Activated naive CD8-positive, alpha-beta T cell treated with anti-CD3 and anti-CD28 coated beads, Interleukin-2, amount 10 ng/mL, durations not matched to agents 7 days and 5 days (primary cell): ENCODE measurements at places on chromosomes 1 and 21. TPM values are rescaled to one million over a fixed set of nuclear protein-coding genes. Genes with fewer than 3 reads are reported as not detected.

Gene CLSTN1
- total RNA-seq: 104 TPM

Gene CLEC20A
- total RNA-seq: not detected

Gene FOXO6
- not detected for total RNA-seq

DNA sequence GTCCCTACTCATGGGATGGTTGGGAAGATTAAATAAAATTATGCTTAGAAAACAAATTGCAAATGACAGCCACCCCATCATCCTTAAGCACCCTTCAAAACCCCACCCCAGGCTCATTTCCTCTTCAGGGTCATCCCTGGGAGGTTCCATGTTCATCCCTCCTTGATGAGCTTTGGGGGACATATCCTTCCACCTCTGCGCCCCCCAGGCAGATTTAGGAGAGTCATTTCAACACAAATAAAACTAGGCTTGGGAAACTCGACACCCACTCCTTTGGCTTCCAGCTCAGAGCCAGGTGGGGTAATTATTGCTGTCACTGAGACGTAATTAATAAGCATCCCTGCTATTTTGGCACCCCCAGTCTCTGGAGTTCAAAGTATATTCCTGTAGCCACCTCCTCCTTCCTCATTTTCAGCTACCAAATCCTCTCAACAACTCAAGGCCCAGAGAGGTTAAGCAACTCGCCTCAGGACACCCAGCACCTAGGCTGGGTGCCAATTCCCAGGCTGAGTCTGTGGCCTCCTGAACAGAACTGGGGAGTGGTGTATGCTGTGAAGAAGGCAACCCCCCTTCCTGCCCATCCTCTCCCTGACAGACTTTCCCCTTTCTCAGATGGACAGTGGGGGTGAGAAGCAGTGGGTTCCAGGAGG is 595 bp downstream of the CRYBG2 start:
- H3K27ac ChIP-seq: peak overlapping the region; percentile 40
- peaks cover 2% of the 10 kb centered on the region for H3K27me3 ChIP-seq
- H3K36me3 ChIP-seq: peaks cover 2% of the 10 kb centered on the region
- peaks cover 13% of the 10 kb centered on the region for H3K4me1 ChIP-seq
- no peak for DNase-seq

Gene NMNAT2
- total RNA-seq: not detected

- no peak for DNase-seq
- peak overlapping the region; percentile 98 for H3K27ac ChIP-seq
- H3K36me3 ChIP-seq: peaks cover 13% of the 10 kb centered on the region
Observed at GRCh38 chr1:236524895-236525184, 1.1 kb downstream of the LGALS8 start.

DNA sequence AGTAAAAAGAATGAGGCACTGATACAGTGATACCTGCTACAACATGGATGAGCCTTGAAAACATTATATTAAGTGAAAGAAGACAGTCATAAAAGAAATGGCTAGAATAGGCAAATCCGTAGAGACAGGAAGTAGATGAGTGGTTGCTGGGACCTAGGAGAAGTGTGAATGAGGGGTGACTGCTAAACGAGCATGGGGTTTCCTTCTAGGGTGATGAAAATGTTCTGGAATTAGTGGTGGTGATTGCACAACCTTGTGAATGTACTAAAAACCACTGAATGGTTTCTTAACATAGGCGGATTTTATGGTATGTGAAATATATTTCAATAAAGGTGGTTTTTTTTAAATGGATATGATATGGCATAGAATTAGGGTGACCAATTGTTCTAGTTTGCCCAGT is 12.6 kb upstream of the SERINC2 start:
- no peak overlapping the region for H3K27ac ChIP-seq
- peaks cover 5% of the 10 kb centered on the region for H3K27me3 ChIP-seq
- no peak overlapping the region for H3K4me3 ChIP-seq
- H3K4me1 ChIP-seq: peaks cover 8% of the 10 kb centered on the region

DNA sequence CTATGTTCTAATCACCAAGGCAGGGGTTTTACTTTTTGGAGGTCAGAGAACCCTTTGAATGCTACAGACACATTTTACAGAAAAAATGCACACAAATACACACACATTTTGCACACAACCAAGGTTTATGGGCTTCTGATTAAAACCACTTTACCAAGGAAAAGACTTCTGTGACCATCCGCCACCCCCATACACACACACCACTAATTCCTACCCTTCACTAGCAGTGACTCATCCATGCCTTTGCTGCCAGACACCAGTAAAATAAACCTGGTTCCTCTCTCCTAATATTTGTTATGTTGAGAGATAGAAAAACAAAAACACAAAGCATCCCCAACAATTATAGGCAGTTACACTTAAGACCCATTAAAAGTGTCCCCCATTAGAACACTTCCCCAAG is 12.9 kb downstream of the PIGM start:
- no peaks in the 10 kb centered on the region for H3K36me3 ChIP-seq
- H3K4me3 ChIP-seq: no peak overlapping the region
- no peak overlapping the region for H3K27ac ChIP-seq
- H3K27me3 ChIP-seq: peaks cover 12% of the 10 kb centered on the region

Gene KCNE2
- total RNA-seq: not detected

GRCh38 chr1:214864896-214865688 is 217.4 kb upstream of the KCNK2 start:
- H3K27me3 ChIP-seq: no peaks in the 10 kb centered on the region
- H3K36me3 ChIP-seq: no peaks in the 10 kb centered on the region
- no peak for DNase-seq
- H3K4me3 ChIP-seq: no peak overlapping the region
- H3K4me1 ChIP-seq: no peaks in the 10 kb centered on the region
